Cortex of kidney (tissue), 1 donor: ENCODE measurements at places on chromosomes 2 and 18.

- DNase-seq: no peak
Measured at GRCh38 chr18:36322408-36322728, 24.9 kb downstream of the FHOD3 start.

DNA sequence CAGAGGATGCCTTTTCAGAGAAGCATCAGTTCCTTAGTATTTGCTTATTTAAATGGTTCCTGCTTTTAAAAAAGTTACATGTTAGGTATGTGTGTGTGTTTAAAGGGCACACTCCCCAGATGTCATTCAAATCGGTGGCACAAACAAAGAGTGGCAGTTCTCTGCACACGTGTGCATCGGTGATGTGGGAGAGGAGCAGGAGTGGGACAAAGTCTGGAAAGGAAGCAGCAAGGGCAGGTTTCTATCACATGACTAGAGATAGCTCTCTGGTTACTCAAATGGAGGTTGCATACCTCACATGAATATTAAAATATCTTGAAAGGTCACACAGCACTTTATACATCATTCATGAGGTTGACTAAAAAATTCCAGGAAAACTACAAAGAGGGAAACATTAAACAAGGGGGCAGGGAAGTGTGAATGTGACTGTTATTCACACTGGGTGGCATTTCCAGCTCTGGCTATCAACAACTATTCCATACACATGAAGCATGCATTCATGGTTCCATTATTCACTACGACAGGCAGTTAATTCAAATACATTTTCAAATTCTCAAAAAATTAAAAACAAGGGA lies 64.7 kb downstream of the SEPTIN10 start:
- no peak for DNase-seq

DNA sequence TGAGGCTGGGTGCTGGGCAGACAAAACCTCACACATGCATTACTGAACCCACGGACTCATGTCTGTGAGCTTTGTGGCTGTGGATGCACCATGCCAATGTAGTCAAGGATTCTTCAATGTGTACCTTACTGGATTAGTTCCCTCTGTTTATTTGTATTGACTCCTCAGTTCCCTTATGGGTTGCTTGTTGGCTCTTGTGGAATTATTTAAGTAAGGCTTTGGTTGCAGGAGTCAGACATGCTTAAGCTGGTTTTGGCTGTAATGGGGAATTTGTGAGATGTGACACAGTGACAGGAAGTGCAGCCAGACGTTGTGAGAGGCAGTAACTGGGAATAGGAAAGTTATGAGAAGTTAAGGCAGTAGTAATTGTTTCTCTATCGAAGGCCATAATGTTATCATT lies 13.6 kb upstream of the IL1RN start:
- no peak for DNase-seq

DNA sequence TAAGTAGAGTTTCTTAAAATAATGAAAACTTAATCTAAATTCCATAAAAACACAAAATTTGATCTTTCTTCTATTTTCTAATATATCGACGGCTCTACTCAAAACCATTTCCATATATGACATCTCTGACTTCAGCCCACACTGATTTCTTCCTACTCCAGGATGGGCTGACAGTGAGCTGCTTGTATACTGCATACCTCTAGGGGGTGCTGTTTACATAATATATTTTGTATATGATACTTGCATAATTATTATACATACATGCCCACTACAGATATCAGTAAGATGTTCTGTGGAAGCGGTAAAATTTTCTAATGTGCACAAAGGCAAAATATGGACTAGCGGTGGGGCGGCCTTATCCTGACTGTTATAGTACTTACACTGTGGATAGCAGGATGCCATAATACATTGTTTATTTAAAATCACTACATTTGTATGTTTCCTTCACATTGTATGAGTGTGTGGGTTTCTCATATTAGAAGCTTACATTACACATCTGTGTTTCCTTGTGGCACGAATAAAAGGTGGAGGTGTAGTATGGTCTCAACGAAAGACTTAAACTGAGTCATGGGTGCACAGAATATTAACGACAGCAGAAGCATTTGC lies 66.1 kb upstream of the NXPH2 start:
- DNase-seq: no peak

GRCh38 chr2:15765211-15765610 lies 173.5 kb downstream of the DDX1 start:
- no peak for DNase-seq

DNA sequence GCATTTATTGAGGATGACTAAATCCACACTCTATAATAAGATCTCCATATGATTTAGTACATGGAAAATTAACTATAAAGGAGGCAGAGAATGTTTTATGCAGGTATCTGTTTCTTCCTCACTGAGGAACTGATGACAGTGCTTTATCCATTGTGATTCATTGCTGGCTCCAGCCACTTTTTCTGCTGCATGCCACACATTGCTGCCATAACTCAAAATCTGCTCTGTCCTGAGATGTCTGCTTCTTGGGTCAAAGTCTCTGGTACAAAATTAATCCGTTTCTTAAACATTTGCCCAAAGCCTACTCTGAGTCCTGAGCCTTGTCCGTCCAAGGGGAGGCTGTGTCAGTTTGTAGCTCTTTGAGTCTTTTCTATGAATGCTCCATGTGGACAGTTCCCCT lies 15.5 kb upstream of the ARHGAP28 start:
- no peak for DNase-seq

DNA sequence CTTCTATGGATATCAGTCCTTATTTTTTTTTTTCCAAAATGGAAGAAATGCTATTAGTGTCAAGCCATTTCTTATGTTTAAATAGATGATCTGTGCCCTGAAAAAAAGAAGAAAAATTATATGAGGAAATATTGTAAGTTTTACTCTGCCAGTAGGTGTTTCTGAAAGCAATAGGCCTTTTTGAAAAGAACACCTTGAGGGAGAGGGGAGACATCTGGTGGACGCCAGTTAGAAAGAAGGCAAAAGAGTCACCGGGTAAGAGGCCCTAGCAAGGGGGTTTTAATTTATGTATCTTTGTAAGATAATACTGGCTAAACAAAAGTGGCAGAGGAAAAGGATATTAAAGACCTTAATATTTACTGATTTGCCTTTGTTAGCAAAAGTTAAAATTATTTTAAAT lies 56.1 kb downstream of the DYNAP start:
- DNase-seq: no peak

GRCh38 chr18:79789901-79790890 lies 7.5 kb upstream of the KCNG2 start:
- no peak for DNase-seq

GRCh38 chr2:207214446-207214845 lies 48.7 kb upstream of the KLF7 start:
- DNase-seq: no peak

DNA sequence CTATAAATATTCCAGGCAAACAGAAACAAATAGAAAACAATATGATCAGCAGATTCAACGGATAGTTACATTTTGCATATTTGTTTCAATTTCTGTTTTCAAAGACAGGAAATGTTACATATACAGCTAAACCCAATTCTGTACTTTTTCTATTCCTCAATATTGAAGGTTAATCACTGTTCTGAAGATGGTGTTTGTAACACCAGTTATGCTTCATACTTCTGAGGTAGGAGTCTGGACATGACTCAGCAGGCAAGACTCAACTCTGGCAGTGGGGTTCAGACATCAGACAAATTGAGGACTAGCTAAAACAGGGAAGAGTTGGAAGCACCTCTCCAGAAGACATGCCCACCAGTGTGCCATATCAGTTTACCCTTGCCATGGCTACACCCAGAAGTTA lies 16.6 kb downstream of the SERPINB13 start:
- DNase-seq: no peak

- no peak for DNase-seq
Measured at GRCh38 chr2:150548527-150548926, 61.1 kb upstream of the RND3 start.

- DNase-seq: no peak
Measured at GRCh38 chr18:58960508-58960907, 95.8 kb downstream of the ZNF532 start.

DNA sequence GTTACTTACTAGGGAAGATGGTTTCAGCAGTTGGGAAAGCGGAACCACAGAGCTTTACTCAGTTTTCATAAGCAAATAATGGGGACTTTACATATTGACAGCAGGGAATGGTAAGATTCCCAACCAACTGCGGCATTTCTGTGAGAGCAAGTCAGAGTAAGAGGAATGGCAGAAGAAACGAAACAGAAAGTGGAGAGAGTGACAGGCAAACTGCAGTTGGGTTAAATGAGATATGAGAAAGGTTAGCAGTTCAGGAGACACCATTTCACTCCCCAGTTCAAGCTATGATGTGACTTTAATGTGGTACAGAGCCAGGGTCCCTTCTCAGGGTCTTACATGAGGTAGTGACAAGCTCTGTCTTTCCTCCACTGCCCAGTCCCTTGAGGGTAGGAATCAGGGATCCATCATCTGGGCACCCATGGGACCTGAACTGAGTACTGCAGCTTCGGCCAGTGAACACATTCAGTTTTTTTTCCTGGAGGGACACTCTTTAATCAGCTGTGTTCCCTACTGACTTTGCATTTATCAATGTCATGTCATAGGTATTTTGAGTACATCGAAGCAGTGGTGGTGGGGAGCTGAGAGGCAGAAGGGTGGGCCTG lies 33.0 kb upstream of the GREB1 start:
- no peak for DNase-seq

DNA sequence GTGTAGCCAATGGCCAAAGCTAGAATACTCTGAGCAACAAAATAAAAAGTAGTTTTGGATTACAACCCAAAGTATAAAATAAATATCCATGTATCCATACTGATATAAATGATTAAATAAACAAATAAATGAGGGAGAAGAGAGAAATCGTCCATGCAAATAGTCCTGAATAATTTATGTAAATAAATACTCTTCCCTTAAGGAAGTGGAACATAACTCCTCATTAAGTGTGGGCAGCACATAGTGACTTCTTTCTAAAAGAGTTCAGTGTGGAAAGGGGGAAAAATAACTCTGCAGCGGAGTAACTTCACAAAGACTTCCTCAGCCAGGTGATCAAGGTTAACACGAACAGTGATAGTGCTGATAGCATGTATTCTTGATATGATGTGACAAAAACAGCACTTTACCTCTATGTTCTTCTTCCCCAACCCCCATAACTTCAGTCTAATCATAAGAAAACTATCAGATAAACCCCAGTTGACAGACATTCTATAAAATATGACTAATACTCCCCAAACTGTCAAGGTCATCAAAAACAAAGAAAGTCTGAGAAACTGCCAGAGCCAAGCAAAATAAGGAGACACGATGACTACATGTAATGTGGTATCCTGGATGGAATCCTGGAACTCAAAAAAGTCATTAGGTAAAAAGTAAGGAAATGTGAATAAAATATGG lies 30.7 kb downstream of the METTL8 start:
- no peak for DNase-seq

GRCh38 chr18:26335571-26336487 lies 109.6 kb downstream of the TAF4B start:
- DNase-seq: no peak

- no peak for DNase-seq
Measured at GRCh38 chr2:178250429-178250828, 56.1 kb downstream of the OSBPL6 start.

- DNase-seq: no peak
Measured at GRCh38 chr2:135424849-135425248, 106.2 kb downstream of the ZRANB3 start.

DNA sequence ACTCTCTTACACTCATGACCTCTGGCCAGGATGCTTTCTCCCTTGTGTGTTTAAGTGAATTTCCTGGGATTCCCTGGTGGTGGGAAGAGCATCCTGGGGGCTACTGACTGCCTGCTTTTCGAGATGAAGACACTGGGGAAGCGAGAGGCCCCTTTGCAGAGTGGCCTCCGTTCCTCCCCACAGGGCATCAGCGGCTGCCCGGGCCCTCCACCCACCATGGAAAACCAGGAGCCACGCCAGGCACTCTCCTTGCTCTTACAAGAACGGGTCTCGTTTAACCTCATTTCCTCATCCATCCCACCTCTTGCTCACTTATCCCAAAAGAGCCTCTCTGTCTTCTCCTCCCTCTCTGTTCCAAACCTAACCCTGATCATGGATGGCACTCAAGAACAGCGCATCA lies 17.8 kb downstream of the CHST10 start:
- no peak for DNase-seq

- no peak for DNase-seq
Measured at GRCh38 chr2:127020536-127020935, 86.4 kb downstream of the BIN1 start.

DNA sequence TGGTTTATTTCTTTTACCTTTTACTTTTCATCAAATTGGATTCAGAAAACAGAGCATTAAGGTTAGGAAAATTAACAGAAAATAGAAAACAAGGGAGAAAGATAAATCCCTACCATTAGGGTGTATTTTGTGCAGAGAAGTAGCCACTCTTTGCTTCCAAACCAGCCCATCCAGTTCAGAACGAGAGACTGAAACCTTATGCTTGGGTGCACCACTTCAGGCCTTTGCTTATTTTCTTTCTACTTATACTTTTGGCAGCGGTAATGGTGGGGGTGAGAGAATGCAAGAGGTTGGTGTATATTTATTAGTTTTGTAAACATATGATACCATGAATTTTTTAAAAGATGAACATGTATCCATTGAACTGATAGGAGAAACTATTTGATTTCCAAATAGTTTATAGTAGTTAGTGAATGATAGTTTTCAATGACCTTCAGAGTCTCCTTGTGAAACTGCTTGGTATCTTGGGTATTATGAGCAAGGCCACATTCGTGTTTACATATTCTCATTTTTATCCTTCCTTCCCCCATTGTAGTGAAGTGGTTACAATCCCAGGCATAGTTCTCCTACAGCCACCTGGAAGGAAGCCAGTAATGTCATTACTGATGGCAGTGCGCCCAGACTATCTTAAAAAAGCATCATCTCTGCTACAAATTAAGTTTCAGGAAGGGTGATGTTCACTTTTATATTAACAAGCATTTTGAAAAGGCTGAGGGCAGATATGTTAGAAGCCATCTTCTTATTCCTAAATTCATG lies 60.8 kb downstream of the MFSD6 start:
- DNase-seq: no peak

GRCh38 chr2:120343433-120344105 lies 2.4 kb upstream of the INHBB start:
- DNase-seq: no peak

DNA sequence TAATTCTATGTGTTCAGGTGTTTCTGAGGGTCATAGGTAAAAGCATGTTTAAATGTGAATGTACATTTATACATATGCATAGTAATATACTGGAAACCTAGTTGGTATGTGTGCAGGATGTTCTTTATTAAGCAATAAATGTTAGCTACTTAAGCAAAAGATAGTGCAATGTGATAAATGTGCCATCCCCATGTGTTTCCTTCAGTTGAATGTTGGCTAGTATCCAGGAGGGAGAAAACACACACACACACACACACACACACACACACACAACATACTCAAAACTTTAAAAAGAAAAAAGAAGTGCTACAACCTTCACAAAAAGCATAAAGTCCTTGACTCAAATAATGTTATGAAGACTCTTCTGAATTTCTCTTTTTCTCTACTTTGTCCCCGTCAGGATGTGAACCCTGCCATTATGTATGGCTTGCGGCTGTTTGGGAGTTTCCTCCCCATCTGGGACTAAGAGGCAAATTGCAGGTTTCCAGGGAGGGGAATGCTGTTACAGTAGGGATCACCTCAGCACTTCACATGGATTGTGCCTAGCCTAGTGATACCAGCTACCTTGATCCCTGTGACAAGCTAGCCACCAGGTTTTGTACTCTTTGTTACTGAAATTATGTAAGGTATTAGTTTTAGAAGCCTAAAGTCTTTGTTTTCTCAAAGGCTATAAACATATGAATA lies 82.6 kb downstream of the IKZF2 start:
- DNase-seq: no peak
